ENCODE measurements at places on chromosomes 13 and 19.

DNA sequence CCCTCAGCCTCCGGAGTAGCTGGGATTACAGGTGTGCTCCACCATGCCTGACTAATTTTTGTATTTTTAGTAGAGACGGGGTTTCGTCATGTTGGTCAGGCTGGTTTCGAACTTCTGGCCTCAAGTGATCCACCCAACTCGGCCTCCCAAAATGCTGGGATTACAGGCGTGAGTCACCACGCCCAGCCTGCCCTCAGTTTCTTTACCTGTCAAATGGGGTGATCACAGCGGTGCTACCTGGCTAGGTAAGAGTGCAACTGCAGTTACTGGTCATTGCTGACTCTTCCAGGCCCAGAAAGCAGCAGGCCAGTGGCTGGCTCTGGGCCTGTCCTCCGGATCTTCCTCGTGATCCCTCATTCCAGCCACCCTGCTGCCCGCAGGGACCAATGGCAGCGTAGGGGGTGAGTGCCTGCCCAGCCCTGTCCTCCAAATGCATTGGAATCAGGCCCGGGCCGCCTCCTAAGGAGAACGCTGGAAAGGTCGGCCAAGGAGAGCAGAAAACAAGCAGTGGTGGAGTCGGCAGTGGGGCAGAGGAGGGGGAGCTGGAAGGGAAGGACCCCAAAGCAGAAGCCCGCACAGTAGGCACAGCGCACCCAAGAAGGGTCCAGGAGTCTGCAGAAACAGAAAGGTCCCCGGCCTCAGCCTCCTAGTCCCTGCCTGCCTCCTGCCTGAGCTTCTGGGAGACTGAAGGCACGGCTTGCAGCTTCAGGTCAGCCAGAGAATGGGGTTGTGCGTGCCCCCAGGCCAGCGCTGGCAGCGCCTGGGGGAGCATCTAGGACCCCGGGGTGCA is 1.8 kb upstream of the SLC27A1 start:
- no peak for DNase-seq

DNA sequence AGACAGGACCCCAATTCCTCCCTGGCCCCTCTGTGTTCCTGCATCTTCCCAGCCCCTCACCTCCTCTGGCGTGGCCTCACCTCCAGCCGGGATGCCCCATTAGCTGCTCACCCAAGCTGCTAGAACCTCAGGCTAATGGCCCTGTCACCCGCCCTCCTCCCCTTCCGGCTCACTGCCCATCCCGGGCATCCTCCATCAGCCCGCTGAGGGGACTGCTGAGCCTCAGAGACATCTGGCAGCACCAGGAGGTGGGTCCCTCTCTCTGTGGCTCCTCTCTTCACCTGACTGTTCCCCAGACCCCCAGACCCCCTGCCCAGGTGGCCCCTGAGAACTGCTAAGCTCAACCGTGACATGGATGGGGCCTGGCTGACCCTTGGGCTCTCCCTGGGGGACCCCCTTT is 2.9 kb downstream of the FFAR1 start:
- DNase-seq, result no peak

DNA sequence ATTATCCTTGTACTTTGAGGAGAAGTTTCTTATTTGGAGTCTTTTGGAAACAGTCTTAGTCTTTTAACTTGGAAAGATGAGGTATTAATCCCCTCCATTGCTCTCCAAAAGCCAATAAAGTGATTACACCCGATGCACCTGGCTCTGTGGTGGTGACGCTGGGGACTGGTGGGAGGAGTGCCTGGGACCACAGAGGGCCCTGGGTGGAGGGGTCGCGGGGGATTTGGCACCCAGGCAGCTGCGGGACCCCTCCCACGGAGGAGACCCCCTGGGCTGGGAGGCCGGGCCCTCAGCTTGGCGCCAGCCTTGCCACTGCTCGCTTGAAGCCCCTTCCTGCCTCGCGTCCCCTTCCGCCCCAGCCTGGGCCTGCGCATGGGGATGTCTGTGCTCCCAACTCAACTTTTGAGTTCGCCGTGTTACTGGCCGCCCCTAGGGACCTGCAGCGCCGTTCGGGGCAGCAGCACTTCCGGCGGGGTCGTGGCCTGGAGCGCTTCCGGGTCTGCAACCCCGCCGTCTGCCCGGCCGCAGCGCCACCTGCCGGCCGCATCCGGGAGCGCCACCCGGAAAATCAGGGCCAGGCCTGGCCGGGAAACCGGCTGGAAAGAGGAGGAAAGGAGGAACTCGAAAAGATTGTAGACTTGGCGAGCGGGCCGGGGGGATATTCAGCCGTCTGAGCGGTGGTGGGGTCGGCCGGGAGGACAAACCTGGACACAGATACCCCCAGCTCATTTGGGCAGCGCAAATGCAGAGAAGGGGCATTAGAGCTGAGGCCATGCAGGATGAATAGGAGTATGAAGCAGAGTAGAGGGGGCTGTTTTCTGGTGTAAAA is 8.4 kb downstream of the PEAK3 start:
- peak; percentile 66 for DNase-seq

GRCh38 chr13:48403913-48404312 is 9.0 kb downstream of the LPAR6 start:
- DNase-seq, result no peak

DNA sequence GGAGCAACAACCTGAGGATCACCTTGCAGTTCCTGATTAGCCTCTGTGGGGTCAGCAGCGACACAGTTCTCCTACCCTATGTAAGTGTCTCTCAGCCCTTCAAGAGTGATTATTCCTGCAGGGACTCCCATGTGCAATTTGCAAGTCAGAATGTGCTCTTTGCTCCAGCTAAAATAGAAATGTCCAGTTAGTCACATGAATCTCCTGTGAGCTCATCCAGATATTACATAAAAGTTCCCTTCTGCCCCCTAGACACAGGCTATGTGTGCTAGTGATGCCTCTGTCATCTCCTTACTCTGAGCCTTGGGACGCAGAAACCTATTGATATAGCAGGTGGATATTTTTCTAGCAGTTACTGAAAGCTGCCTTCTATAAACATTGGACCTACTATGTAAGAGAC is 105.5 kb downstream of the ZAR1L start:
- no peak for DNase-seq

GRCh38 chr19:55544776-55545439 is 435 bp downstream of the SBK3 start:
- DNase-seq, result peak; percentile 72

DNA sequence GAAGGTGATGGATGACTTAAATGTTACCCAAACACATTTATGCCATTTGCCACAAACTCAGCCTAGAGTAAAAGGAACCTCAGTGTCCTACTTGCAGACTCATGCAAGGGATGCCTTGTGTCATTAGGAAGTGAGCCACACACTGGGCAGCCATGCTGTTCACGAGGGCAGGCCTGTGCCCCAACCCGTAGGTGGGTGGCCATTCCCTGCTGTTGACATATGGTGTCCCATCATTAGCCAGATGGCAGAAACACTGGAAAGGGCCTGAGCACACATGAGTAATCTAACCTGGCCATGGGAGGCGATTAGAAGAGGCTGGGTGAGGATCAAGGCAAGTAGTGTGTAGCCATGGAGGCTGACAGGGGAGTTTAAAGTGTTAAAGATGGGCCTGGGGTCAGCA is 9.7 kb upstream of the LRCH1 start:
- no peak for DNase-seq

DNA sequence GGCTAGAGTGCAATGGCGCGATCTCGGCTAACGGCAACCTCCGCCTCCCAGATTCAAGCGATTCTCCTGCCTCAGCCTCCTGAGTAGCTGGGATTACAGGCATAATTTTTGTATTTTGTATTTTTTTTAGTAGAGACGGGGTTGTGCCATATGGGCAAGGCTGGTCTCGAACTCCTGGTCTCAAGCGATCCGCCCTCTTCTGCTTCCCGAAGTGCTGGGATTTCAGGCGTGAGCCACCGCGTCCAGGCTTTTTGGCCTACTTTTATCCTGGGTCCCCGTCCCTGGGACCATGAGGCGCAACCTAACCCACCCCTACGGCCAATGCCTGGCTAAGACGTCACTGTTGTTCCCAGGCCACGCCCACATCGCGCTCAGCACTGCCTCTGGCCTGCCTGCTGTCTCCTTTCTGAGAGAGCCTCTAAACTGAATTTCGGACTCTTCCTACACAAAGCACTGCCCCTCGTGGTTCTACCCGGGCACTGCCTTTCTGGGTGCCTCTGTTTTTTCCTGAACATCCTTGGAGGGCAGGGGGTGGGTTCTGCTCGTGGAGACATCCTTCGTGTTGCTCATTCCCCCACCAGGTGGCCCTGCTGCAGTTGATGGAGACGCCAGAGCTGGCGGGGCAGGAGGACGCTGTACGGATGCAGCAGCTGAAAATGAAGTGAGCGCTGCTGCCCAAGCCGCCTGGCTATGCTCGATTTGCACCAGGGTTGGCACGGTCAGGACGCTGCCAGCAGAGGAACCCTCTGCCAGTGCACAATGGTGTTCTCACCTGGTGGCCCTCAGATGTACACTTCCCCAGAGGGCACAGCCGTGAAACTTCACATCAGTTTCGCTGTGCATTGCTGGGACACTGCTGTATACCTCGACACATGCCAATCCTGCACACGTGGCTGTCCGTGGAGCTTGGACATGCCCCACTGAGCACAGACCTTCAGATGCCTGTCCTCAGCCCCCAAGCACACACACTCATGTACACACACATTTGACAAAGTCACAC is 2.0 kb downstream of the REX1BD start:
- DNase-seq, result no peak

DNA sequence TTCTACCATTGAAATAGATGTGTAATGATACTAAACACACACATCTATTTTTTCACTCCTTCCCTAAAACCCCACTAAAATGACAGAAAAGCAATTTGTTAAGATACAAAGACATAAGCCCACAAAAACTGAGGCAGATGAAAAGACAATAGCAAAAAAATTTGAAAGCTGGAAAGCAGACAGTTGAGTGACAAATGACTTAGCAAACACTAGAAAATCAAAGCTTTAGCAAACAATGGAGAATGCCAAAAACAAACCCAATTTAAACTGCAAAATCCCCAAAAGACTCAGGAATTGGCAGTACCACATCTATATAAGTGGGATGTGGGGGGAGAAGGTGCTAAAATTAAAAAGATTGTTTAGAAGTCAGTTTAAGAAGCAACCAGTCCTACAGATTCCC is 9.5 kb downstream of the TSC22D1 start:
- DNase-seq, result no peak

DNA sequence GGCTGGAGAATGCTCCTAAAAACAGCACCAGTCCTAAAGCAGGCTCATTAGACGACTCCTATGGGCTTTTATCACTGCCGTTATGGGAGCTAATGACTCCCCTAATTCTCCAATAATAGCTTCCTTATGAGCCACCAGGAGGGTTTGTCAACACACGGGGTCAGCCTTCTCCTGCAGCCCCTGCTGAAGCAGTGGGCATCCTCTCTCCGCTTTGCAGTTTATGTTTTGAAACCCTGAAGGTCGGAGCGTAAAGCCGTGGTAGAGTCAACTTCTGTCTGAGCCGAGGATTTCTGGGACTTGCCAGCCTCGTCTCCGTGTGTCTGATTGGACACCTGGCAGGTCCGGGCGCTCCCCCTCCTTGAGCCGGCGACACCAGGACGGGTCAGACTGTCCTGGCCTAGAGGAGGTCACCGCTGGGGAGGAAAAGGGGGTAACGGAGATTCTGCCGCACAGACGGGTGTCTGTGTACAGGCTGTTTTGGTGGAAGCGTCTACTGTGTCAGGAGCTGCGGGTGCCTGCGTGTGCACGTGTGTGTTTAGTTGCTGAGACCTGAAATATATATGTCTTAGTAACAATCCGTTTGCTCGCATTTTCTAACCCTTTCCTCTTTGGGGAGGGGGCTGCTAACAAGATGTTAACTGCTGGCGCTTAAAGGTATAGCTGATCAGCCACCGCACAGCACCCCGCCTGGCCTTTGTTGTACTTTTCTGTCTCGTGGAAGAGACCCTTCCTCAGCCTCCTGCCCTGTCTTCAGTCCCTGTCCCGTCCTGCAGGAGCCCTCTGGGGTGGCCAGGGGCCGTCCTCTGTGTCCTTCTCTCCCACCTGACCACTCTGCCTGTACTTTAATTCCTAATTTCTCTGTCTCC is 1.9 kb downstream of the KDM4B start:
- DNase-seq, result no peak

DNA sequence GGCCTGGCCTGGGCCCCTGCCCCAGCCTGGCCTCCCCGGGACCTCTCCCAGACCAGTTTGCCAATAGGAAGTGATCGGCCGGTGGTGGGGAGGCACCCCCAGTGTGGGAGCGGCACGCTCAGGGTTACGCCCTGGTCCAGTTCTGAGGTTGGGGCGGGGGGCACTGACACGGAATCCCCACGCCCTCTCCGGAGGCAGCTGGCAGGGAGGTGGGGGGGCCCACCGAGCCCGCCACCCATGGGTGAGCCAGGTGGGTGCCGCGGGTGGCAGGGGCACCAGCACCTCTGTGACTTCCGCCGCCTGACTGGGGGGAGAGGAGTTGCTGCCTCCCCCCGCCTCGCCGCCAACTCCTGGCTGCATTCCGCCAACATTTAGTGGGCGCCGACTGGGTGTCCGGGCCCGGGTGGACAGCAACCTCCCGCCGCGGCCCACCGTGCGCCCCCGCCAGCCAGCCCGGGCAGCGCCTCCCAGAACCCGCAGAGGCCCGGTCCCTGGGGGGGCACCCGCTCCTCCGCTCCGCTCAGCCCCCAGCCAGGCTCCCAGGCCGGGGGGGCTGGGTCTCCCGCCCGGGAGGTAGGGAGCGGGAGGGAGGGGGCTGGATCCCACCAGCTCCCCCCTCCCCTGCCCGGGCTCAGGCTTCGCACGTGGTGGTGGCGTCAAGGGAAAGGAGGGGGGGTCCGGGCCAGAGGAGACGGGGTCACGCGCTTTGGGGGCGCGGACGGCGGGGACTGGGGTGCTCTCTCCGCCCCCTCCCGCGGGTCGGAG is 2.0 kb downstream of the ZBTB7A start:
- no peak for DNase-seq

DNA sequence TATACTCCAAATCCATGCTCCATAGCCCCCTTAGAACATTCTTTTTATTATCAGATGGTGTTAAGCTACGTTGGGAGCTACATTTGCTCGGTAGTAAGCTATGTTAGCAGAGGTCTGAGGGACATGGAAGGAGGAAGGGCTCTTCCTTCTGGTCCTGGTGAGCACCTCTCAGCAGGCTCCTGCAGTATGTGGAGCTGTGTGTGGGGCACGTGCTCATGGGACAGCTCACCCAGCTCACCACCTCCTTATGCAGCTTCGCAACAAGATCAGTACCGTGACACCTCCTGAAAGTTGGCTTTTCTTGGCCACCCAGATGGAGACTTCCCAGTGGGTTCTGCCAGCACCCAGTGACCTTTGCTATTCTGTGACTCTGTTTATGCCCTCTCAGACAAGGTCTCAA is 400.5 kb upstream of the SLC10A2 start:
- no peak for DNase-seq

- DNase-seq, result no peak
Measured at GRCh38 chr13:112249644-112250610, 126.2 kb upstream of the SPACA7 start.

GRCh38 chr19:33668968-33669367 is 47.2 kb downstream of the CHST8 start:
- no peak for DNase-seq

GRCh38 chr13:62482351-62482750 is 1066.7 kb upstream of the PCDH20 start:
- no peak for DNase-seq

- DNase-seq, result no peak
Measured at GRCh38 chr13:100890645-100891044, 216.1 kb upstream of the TMTC4 start.

GRCh38 chr19:35458731-35459391 is 10.8 kb downstream of the FFAR2 start:
- no peak for DNase-seq
